ENCODE measurements at places on chromosomes 13 and 19.
A peak's percentile ranks its signal among the peaks of the same experiment; 100 is the strongest.

- no peak for DNase-seq
Observed at GRCh38 chr19:48006762-48007161, 12.3 kb downstream of the ELSPBP1 start.

DNA sequence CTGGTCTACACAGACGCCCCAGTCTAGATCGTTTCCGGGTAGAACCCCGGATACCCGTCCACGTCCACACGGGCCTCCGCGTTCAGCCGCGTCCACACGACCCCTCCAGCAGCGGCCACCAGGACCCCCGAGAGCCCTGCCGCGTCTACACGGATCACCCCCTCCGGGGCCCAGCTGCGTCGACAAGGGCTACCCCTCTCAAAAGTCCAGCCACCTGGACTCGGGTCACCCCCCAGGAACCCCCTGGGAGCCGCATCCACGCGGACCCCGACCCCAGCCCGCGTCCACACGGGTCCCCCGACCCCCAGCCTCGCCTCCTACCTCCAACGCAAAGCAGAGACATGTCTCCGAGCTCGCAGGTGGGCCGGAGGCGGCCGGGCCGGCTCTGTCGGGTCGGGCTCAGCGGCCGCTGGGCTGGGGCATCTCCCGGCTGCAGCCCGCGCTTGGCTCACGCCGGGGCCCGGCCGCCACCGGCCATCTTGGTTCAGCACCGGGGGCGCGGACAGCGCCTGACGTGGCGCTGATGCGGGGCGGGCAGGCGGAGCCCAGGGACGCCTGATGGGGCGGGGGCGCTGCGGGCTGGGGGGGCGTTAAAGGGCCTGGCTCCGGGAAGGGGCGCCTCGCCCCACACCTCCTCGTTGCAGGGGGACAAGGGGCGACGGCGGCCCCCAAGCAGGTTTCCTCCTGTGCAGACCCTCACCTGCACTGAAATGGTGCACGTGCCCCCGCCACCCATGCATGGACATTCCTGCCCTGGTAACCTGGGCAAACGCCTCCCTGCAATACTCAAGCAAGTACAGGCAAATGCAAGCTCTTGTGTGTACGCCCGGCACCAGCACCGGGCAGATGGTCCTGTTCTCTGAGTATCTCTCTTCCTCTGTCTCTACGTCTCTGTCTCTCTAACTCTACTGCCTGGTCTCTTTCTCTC, at the start of gene UNC13A:
Gene UNC13A, minus strand, starts transcription at position 498 of the 928 bp plus-strand sequence. Its CDS starts 155 bp downstream, at position 343.
- DNase-seq: no peak

DNA sequence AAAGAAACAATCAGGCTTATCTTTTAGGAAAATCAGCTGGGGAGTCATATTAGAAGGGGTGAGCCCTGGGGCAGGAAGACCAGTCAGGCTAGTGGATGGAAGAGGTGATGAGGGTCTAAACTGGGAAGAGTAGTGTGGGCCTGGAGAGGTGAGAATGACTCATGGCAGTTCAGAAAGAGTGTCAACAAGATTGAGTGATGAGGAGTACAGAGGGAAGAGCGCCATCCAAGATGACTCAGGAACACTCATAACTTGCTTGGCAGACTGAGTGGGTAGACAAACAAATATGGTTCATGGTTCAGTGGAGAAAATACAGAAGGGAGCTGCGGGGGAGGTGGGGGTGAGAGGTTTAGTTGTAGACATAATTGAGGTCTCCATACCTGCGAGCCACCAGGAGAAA, 17.3 kb upstream of the CLDN10 start:
- no peak for DNase-seq

DNA sequence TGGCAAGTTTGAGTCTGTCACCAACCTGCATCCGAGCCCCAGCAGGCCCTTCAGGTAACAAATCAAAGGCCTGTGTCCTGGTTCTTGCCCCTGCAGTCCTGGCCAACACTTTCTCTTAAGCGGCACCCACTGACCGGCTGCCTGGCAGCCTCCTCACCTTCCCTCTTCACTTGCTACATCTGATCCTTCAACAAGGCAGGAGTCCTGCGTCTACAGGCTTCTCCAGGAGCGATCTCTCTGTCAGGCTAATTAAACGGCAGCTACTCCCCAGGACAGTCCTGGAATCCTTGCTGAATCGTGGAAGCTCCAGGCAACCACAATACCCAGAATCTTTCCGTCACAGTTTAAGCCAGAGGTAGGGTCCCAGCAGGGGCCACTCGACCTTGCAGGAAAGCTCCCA, 41.1 kb upstream of the GAS6 start:
- no peak for DNase-seq

GRCh38 chr19:51887522-51888498, at the start of gene ZNF577:
Gene ZNF577 (minus strand): TSS chr19:51887951. CDS start chr19:51880382, 7,569 bp downstream.
- peak; percentile 51 for DNase-seq

GRCh38 chr13:74662905-74663304, 528.7 kb upstream of the KLF12 start:
- DNase-seq: no peak

DNA sequence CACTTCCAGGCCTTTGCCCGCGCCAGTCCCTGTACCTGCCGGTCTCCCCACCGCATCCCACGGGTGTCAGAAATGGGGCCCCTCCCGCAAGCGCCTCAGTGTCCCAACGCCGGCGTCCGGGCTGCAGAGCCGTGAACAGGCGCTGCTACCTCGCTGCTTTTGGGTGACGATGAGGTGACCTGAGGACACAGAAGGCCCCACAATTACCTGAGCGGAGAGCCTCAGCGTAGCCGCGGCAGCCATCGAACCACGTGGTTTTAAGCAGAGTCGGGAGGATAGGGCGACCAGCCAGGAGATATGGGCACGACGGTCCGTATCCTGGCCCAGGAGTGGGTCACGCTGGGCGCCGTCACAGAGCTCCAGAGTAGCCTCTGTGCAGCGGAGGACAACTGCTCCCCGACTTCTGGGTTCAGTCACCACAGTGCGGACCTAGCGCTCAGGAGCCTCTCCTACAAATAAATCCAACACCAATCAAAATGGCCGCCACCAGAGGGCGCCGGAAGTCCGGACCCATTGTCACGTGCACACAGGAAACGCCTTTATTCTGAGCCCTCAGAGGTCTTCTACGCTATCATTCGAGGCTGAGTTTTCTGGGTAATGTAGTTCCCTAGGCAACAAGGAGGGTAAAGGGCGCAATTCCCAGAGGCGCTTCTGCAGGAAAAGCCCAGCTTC, at the start of gene ZNF814:
Gene ZNF814, minus strand, starts transcription at position 478 of the 672 bp plus-strand sequence. Its CDS starts 235 bp downstream, at position 243.
- peak; percentile 50 for DNase-seq

GRCh38 chr19:576768-577438, 4.5 kb downstream of the BSG start:
- DNase-seq: no peak

- DNase-seq: no peak
Observed at GRCh38 chr19:45355402-45355801, 14.9 kb downstream of the KLC3 start.

- no peak for DNase-seq
Observed at GRCh38 chr13:96191367-96191766, 101.5 kb downstream of the HS6ST3 start.

DNA sequence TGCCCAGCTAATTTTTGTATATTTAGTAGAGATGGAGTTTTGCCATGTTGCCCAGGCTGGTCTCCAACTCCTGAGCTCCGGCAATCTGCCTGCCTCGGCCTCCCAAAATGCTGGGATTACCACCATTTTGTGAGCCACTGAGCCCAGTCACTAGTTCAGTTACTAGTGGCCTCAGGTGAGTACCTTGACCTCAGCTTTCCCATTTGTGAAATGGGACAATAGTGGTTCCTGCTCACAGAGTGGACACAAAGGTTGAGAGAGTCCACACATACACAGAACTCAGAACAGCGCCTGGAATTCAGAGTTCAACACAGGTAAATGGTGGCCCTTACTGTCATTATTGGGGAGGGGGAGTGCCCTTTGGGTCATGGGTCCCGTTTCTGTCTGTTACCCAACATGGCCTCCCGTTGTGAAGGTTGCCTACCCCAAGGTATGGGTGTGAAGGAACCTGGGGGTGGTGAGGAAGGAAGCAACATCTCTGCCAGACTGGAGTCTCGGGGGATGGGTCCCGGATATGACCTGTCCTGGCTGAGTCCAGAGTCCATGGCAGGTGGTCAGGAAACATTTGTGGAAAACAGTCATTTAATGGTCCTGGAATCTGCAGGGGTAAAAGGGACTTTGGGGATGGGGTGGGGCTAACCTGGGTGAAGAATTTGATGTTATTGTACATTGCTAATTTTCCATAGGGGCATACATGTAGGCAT, 11.7 kb upstream of the IRGC start:
- no peak for DNase-seq

DNA sequence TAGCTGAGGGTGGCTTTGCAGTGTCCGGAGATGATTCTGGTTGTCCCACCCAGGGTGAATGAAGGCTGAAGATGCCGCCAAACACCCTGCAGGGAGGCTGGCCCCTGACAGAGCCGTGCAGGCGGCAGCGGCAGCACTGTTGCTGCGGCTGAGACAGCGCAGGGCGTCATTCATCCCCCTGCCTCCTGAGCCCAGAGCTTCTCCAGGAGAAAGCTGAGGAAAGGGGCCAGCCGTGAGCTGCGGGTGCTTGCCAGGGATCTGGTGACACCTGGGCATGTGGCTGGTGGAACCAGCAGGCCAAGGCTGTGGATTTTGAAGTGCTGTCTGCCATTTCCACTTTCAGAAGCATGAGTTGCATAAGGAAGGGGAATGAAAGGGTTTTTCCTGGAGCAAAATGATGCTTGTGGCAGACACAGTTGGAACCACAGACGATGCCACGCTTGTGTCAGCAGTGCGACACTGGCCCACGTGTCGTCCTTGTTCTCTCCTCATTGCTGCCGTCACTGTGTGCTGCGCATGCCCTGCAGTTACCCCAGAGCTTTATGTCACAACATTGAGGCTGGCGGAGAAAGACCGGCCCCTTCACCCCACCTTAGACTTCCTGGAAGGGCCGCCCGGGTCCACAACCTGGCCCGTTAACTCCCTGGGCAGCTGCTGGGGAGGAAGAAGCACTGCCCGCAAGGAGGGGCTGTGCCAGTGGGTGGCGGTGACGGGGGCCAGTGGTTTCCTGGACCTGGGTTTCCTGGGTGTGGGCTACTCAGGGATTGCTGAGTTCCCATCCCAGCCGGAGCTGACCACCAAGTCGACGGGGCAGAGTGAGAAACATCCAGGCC, 22.7 kb downstream of the TFDP1 start:
- no peak for DNase-seq

DNA sequence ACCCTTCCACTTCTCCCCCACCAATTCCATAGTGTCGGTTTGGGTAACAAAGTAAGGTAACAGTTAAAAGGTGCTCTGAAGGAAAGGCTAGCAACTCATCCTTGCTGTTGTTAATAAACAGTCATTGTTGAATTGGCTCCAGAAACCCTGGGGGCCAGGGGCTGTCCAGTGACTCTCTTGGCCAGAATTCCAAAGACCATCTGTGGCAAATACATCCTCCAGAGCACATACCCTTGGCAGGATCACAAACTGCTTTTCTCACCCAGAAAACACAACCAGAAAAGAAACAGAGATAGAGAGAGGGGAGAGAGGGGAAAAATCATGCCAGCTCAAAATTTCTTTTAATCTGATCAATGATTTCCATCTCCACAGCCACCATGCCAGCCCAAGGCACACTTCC, 22.1 kb downstream of the CACNA1A start:
- DNase-seq: no peak

DNA sequence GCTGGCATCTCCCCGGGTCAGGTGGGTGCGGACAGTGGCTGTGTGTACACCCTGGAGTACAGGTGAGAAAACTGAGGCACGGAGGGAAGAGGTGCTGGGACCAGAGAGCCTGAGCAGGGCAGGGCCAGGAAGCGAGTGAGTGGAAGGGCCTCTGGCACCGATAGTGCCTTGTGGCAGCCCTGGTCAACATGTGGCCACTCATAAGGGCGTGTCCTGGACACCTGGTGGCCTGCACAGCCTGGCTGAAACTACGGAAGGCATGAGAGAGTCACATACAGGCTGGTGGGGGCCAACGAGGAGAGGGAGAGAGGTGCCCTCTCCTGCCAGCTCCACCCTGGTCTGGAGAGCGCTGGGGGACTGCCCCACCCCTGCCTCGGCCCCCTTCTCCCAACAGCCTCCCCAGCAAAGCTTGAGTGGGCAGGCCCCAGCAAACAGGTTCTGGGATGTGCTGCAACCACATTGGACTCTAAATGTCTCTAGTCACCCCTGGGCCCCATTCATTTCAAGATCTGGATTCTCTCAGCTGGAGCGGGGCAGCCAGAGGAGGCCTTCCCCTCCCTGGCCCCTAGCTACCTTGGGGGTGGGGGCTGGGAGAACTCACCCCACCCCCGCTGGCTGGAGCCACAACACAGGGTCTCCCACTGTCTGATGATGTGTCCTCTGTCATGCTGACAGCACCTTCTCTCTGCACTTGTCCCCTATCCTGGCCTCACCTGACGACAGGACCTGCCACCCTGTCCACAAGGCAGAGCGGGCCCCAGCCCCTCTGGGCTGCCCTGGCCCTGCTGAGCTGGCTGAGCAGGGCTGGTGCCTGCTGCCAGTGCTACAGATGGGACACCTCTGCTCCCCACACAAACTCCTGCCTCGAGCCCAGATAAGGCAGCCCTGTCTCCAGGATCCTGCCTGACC, 5.8 kb downstream of the CBARP start:
- no peak for DNase-seq

GRCh38 chr19:9917321-9917720, 19.0 kb downstream of the OLFM2 start:
- DNase-seq: no peak

GRCh38 chr19:50557009-50557613, 11.1 kb downstream of the LRRC4B start:
- DNase-seq: no peak

- no peak for DNase-seq
Observed at GRCh38 chr13:99307648-99308339, 595 bp upstream of the GPR183 start.

- DNase-seq: no peak
Observed at GRCh38 chr13:108325863-108326262, 56.3 kb downstream of the TNFSF13B start.

- no peak for DNase-seq
Observed at GRCh38 chr19:31344403-31344802, 4.8 kb downstream of the TSHZ3 start.

- no peak for DNase-seq
Observed at GRCh38 chr13:95710313-95710712, 33.4 kb downstream of the DNAJC3 start.

DNA sequence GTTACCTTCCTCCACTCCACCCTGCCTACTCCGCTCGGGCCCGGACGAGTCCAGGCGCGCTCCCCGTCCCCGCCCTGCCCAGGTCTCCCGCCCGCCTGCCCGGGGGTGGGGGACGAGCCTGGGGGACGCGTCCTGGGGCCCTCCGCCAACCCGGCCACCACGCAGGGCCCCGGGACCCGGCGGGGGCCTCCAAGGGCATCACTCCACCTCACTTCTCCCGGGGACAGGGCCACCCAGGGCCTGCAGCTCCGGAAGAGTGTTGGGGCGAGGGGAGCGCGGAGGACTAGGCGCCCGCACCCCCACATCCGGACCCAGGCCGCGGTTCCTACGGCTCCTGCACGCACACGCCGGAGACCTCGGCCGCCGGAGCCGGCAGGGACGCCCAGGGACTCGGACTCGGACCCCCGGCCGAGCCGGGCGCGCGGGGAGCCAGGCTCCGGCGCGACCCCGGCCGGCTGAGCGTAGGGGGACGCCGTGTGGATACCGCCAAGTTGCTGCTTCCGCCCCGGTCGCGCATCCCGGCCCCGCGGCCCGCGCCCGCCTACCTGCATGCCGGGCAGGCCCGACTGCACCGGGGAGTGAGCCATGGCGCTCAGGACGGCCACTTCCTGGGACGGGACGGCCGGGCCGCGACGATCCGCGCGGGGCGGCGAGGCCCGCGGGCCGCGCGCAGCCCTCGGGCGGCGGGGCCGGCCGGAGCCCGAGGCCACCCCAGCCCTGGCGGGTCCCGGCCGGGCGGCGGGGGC, 534 bp downstream of the STK24 start:
- no peak for DNase-seq

Measured in activated CD8-positive, alpha-beta memory T cell treated with anti-CD3 and anti-CD28 coated beads for 1 hour (primary cell).